ENCODE measurements at places on chromosomes 1 and 21. TPM values are rescaled to one million over a fixed set of nuclear protein-coding genes. Genes with fewer than 3 reads are reported as not detected.

DNA sequence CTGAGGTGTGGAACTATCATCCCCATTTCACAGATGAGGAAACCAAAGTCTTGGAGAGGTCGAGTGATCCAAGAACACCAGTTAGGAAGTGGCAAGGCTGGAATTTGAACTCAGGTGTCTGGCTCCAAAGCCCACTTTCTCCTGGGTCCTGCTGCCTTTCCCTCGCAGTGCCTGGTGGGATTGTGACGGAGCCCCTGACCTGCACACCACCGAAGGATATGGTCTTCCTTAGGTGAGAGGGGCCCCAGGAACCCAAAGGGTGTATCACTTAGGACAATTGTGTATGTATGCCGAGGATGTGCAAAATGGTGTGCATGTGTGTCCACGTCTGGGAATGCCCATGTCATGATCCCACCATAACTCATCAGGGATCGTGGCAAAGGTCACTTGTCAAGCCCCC lies 392.7 kb downstream of the MATN1 start:
- DNase-seq, result no peak

DNA sequence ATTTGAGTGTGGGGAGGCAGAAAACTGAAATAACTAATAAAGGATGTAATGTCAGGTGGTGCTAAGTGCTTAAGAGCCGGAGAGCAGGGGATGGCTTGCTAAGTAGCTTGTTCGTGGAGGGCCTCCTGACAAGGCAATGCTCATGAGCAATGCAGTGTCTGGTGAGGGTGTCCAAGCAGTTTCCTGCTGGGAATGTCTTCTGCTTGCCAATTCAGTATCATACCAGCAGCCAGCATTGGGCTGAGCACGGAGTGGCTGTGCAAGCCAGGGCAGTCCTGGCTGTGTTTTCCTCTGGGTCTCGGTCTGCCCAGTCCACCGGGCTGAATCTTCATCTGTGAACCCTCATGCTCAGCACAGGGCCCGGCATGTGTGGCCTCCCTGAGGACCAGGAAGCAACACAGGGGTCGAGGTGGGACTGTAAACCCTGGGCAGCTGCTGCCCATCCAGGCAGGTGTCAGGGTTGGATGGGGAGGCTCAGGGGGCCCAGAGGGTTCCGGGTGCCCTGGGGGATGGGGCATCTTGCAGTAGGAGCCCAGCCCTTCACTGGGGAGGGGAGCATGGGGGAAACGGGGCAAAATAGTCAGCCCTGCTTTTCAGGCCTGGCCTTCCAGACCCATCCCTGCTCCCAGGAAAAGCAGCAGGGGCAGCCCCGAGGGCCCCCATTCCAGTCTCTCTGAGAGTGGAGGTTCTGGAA lies 27.5 kb downstream of the EDN2 start:
- no peak for DNase-seq

DNA sequence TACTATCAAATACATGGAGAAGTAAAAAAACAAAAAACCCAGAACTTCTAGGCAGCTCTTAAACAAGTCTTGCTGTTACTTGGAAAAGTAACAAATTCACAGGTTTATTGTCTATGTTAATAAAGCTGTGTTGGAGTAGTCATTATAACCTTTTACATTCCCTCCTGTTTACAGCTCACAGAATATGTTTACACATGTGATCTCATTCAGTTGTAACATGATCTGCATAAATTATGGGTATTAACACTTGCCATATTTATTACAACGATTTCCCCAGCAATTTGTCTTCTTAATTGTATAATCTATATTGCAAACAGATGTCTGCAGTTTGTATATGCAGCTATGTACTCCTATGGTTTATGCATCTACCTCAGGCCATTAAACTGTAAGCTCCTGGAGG lies 28.6 kb downstream of the ERG start:
- no peak for DNase-seq

GRCh38 chr1:224199679-224200078 lies 16.6 kb downstream of the DEGS1 start:
- no peak for DNase-seq

GPR25 gene
- not detected for total RNA-seq
